ENCODE measurements at places on chromosomes 12 and 14.

GRCh38 chr12:131133994-131134393, 180.3 kb downstream of the ADGRD1 start:
- DNase-seq, result no peak

- no peak for DNase-seq
Measured at GRCh38 chr12:132489078-132489601, 811 bp upstream of the FBRSL1 start.

DNA sequence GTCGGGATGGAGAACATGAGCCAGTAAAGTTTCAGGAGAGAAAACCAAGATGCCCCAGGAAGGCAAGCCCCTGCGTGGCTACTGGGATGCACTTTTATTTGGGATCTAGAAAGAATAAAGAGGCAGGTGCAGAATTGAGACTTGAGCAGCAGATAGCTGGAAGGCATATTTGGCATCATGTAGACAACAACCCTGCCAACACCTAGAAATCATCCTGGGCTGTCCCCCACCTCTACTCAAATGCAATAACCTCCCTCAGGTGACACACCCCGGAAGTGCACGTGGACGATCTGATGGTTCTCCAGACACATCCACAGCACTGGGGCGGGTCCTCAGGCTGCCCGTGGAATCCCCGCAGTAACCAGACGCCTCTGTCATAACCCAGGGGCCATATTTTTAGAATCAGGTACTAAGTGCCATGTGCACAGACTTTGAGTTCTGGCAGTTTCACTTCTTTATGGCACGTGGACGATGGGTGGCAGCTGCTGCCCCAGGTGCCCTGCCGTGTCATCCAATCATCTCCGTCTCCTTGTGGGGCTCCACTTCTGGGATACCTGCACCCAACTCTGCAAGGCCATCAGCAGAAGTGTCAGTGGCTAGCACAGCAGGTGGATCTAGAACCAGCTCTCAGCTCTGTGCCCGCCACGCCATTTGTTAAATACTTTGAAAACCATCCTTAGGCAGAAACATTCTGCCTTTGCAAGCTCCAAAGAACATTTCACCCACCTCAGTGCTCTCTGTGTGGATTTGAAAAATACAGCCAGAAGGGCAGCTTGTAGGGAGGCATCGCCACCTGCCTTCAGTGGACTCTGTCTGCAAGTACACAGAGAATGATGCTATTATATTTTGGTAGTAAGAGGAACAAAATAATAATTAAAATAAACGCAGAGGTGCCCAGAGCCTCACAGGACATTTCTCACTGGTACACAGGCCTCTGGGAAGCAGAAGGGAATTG, 771.7 kb upstream of the TMEM132C start:
- DNase-seq, result no peak

DNA sequence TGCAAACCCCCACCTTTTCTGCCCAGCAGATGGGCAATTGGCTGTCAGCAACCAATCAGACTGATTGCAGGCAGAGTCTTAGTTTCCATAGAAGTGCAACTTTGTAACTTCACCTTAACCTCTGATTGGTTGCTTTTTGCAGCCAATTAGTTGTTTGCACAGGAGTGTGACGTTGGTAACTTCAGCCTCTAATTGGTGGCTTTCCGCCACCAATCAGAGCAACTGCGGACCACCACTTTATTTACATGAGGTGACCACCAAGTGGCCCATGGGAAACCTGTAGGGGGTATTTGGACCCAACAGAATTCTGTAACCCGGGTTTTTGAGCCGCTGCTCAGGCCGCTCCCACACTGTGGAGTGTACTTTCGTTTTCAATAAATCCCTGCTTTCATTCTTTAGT, 32.3 kb downstream of the CDKN1B start:
- peak; percentile 28 for DNase-seq

DNA sequence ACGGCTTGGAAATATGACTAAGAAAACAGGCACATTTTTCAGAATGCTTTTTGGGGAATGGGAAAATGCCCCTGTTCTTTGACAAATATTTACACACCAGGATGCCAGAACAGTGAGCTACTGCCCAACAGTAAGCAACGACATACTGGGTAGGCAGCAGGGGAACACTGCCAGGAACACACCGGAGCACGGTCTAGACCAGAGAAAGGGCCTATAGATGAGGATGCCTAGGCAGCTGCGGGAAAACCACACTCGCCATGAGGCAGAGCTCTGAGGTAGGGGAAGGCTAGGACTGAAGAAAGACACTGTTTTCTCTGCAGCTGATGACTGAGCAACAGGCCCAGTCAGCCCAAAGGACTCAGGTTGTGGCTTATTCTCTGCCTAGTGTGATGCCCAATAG, 45.9 kb upstream of the COL2A1 start:
- DNase-seq, result no peak

DNA sequence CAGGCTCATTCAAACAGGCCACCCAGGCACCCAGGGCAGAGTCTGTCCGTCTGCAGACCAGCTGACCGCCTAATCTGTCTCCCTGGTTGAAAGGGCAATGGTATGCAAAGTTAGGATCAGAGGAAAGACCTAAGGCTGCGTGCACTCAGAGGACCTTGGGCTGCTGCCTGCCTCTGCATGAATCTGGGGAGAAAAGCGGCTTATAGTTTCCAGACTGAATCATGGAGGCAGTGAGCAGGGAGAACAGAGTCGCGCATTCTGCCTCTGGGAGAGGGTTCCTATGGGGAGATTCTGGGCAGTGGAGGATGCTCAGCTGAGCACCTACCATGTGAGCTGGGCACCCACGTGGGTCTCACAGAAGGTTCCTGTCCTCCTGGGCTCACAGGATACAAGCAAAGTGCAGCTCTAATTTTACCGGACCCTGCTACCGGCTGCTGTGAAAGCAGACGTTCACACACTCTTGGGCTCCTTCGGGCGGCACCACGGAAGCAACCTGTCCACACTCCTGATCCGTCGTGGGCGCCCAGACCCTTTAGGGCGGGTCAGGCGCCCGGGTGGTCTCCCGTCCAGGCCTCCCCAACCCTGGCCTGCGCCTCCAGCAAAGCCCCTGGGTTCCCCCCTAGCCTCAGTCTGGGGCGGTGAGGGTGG, 772 bp downstream of the SCARB1 start:
- DNase-seq, result peak; percentile 40

GRCh38 chr14:71212683-71213107, 305.4 kb downstream of the PCNX1 start:
- no peak for DNase-seq

GRCh38 chr14:96092936-96093335, 53.8 kb downstream of the C14orf132 start:
- no peak for DNase-seq

DNA sequence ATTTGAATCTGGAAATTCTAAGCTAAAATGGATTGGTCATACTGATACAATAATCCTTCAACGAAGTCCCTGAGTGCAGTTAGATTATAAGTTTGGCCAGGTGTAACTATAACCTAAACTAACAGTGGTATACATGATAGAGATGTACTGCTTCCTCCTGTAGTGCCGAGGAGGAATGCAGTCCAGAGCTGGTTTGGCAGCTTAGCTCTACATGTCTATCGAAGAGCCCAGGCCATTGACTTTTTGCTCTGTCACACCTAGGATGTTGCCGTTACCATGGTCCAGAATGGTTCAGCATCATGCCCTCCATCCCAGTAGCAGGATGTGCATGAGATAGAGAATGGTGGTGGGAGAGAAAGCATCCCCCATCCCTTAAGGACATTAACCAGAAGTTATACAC, 318.1 kb downstream of the ZFP36L1 start:
- DNase-seq, result no peak

GRCh38 chr12:115191342-115191741, 507.4 kb upstream of the TBX3 start:
- no peak for DNase-seq

GRCh38 chr12:91778091-91778832, 367.4 kb downstream of the BTG1 start:
- DNase-seq, result no peak

DNA sequence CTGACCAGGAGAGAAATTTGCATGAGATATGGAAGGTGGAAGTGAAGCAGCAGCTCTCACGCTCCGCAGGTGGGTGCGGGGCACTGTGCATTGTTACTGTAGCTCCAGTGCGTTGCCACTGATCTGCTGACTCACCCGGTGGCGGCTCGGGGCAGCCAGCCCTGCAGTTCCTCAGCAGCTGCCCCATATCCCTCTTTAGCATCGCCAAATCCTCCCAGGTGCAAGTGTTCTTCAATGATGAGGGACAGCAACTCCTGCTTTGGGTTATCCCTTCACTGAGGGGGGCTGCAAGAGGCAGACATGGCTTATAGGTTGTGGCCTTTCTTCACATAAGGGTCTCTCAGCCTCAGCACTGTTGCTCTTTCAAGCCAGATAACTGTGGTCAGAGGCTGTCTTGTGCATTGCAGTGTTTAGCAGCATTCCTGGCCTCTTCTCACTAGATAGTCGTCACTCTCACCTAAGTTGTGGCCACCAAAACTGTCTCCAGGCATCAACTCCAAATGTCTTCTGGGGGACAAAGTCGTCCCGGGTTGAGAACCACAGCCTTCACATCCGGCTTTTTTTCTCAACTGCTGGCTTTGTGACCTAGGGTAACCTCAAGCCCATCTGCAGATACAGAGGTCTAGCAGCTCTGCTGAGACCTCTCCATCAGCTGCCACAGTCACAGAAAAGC, 180.8 kb downstream of the EFCAB11 start:
- DNase-seq, result peak; percentile 90

DNA sequence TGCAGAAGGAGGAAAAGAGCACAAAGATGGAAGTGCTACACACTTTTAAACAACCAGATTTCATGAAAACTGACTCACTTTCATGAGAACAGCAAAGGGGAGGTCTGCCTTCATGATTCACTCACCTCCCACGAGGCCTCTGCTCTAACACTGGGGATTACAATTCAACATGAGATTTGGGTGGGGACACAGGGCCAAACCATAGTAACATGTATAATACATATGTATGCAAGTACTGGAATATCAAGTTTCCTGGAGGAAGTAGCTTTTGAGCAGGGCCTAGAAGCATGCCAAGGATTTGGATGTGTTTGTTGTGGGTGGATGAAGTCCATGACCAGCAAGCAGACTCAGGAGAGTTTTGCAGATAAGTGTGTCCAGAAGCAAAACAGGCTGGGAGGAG, 409.0 kb downstream of the RGS6 start:
- DNase-seq, result no peak

GRCh38 chr14:68780358-68781160, 12.3 kb downstream of the ZFP36L1 start:
- peak; percentile 63 for DNase-seq

Data from mesendoderm (in vitro differentiated cells).